Stimulated activated CD4-positive, alpha-beta T cell treated with anti-CD3 and anti-CD28 coated beads, Interleukin-15, amount 100 ng/mL, for 24 hours (primary cell): ENCODE measurements at places on chromosomes 11 and 22.

DNA sequence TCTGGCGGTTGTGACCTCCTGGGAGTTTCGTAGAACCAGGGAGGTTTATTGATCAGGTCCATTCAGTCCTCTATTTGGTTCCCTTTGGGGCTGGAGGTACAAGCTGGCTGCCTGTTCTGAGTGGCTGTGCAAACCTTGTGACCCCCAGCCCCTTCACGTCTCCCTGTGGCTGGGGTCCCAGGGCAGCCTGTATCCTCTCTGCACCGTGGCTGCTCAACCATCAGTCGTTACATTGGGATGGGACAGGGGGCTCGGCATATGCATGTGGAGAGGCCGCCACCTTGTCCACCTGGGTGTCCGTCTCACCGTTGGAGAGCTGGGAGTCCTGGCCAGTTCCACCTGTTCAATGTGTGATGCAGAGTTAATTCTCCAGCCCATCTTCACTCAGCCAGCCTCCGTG lies 195.7 kb downstream of the TBC1D22A start:
- no peak for DNase-seq

DNA sequence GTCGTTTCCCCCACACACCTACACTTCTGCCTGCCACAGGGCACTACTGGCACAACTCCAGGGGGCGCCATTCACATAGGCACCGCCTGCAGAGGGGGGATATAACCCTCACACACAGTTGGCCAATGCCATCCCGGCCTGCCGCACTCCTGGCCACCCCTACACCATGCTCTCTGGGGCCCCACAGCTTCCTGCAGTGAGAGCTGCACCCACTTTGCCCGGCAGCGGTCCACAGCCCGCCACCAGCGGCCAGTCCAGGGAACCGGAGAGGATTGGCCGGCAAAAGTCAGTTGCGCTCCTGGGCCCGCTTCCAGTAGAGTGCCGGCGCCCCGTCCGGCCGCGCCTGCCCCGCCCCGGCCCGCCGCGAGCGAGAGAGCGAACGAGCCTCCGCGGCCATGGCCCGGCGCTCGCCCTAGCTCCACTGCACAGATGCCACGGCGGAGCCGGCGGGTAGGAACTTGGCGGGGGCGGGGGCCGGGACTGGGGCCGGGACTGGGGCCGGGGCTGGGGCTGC lies 25.6 kb upstream of the SUSD2 start:
- peak; percentile 71 for DNase-seq

- peak; percentile 95 for DNase-seq
These were observed 36.8 kb upstream of the WNT7B start for GRCh38 chr22:46013460-46014416.

- no peak for DNase-seq
These were observed 101.6 kb downstream of the CCDC81 start for GRCh38 chr11:86476109-86476861.

GRCh38 chr11:60332846-60333245 lies 5.8 kb downstream of the MS4A6E start:
- DNase-seq: no peak

GRCh38 chr22:24894220-24894975 lies 52.1 kb downstream of the LHFPL7 start:
- DNase-seq: no peak

DNA sequence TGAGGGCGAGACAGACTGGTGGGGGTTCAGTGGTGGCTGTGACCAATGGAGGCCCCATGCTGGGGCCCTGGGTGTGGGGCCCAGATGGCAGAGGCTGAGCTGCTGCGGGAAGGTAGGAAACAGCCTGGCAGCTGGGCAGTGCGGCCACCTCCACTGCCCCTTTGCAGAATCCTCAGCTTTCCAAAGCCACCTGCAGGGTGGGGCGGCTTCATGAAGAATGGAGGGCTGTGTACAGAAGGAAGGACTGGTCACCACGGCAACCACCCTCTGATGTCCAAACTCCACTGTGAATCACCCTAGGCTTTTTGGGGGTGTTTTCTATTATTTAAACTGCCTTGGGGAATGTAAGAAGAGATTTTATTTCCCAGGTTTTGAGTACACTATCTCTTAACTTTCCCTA lies 166.3 kb upstream of the NAV2 start:
- no peak for DNase-seq

GRCh38 chr22:37454857-37455686 lies 27.8 kb upstream of the ELFN2 start:
- no peak for DNase-seq

GRCh38 chr22:43096420-43096819 lies 7.2 kb upstream of the TTLL1 start:
- no peak for DNase-seq

DNA sequence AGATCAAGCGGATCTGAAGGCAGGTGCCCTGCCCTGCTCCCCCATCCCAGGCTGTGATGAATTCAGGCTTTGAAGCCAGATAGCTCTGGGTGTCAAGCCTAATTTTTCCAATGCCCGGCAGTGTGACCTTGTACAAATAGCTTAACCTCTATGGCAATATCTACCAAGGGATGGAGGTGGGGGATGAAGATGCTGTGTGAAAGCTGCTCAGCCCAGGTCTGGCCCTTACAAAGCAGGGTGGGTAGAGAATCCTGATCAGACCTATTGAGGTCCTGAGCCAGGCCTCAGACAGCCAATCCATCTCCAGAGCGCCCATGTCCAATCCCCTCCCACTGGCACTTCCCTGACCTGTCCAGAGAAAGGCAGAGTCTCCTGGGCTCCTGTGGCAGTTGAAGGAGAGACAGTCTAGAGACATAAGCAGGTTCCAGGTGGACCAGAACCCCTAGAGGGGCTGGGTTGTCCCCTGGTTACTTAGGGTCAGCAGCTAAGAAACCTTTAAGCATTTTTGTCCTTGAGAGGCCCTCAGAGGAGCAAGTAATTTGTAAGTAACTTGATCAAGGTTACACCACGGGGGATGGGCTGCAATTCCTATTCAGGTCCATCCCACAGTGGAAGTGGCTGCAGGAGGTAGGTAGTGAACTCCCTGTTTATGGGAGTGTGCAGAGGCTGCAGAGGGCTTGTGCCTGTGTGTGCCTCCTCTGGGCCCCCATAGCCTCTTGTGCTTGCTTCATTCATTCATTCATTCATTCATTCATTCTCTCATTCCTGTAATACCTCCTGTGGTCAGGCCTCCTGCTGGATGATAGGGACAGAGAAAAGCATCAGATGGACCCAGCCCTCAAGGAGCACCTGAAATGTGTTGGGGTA lies 10.4 kb downstream of the P2RY2 start:
- no peak for DNase-seq

DNA sequence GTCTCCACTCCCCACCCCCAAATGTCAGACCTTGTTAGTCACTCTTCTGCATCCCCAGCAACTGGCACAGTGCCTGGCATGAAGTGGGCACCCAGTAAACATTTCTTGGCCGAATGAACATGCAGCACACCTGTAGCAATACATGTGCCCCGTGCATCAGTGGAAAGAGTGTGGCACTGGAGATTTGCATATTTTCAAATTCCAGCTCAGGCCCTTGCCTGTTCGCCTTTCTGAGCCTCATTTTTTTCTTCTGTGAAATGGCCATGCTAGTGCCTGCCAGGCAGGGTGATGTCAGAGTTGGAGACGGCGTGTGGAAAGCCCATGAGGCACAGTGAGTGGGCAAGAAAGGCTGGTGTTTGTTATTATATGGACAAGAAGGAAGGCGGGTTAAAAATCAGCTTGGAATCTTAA lies 38.7 kb downstream of the CD82 start:
- no peak for DNase-seq

GRCh38 chr11:12963051-12963450 lies 46.1 kb upstream of the RASSF10 start:
- DNase-seq: no peak

DNA sequence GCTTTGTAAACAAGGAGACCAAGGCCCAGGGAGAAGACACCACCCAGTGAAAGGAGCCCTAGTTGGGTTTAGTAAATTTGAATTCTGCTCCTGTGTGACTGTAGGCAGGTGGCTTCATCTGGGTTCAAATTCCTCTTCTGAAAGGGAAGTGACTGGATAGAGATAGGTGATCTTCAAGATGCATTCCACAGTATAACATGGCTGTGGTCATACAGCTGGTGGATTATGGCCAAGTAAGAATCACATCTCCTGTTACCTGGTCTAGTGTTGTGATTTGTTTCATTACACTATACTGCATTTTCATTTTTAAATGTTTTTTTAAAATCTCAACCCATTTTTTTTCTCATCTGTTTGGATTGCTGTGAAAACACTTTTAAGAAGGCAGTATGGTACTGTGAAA lies 58.0 kb upstream of the PICALM start:
- DNase-seq: no peak

DNA sequence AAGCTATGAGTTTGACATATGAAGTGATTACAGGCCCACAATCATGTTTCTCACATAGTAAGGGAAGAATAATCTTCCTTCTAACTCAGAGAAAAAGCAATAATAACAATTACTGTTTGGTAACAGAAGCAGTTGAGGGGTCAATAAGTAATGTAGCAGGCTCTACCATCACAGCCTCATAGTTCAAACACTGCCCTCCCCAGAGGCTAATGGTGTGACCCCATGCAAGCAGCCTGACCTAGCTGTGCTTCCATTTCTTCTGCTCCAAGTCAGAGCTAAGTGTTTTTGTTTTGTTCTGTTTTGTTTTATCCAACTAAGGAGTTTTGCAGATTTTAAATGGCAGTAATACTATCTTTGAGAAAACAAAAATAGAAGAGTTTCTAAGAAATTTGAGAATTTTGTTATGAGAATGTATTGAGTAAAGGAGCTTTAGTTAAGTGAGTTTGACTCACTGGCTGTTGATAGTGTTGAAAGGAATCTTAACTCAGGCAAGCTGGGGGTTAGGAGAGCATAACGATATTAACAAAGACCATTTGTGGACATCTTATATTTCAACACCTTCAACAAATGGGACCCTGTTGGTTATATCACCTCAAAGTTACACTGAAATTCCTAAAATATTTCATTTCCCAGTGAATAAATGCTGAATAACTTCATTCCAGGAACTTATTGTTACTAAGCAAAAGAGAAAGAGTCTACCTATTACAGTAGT lies 48.5 kb downstream of the GUCY1A2 start:
- no peak for DNase-seq

DNA sequence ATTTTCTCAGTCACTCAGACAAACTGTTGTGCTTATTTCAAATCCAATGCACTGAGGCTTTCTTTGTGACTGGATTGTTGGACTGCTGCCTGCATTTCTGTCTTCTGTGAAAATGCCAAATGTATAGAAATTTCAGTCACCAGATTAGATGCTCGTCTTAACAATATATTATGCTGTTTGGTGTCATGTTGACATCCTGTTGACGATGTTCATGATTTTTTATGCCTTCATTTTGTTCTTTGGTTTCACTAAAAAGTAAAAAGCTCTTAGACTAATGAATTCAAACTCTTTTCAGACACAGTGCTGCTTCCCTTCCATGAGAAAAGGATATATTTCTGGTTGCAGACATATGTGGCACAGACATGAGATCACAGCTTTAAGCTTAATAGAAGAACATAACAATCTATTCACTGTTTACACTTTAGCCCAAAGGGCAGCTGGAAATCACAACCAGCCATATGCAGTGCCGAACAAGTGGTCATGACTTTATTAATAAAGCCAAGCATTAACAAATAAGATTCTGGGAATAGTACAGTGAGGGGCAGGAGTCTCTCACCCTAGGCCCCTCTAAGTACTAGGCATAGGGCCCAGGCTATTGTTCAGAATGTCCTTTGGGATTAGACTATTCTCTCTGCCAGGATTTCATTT lies 9.4 kb upstream of the SOX6 start:
- no peak for DNase-seq

- DNase-seq: no peak
These were observed 103.1 kb downstream of the PDE2A start for GRCh38 chr11:72570893-72571661.

- DNase-seq: no peak
These were observed 53.0 kb downstream of the OSBPL5 start for GRCh38 chr11:3111919-3112690.

DNA sequence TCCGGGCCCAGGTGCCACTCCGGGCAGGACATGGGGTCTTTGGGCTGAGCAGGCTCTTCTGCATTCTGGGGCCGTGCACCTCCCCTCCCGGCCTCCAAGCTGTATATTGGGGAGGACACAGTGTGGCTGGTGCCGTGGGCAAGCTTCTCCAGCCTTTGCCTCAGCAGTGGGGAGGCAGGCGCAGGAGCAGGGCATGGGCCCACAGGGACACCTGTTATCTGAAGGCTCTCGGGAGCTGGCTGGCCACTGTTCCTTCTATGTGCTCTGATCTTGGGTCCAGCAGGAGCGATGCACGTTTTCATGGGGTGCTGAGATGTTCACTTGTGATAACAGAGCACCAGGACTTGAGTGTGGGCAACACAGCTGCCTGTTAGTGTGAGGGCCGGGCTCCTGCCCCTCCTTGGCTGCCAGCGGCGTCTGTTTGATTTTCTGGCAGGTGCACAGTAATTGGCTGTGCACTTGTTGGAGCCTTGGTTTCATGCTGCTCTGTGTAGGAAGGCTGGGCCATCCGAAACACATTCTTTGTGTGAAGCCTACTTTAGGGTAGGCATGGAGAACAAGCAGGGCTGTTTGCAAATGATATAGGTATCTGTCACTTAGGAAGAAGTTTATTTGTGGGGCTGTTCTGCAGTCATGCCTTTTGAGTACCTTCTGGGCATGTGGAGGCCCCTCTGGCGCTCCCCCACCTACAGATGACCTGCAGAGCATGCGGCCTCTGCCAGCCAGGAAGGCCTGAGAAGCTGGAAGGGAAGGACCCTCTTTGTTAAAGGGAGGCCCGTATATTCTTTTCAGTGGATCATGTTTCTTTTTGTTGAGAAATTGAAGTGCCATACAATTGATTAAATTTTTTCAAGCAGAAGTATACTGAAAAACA lies 201.5 kb downstream of the TBC1D22A start:
- DNase-seq: no peak

GRCh38 chr11:86515297-86516094 lies 140.8 kb downstream of the CCDC81 start:
- no peak for DNase-seq

DNA sequence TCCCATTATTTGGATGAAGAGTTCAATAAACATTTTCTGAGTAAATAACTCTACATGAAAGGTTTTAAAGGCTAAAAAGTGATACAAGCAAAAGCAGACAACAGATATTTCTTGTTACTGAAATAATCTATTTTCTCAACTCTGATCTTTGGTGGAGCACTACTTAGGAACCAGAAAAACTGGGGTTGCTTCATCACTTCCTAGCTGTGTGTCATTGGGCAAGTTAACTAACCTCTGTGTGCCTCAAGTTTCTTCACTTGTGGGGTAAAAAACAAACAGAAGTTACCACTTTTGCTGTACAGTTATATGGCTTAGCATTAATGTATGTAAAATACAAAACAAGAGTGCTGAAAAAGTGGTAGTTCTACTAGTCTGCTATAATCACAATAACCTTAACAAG lies 5.6 kb downstream of the MAPK1 start:
- no peak for DNase-seq
